ENCODE measurements at places on chromosomes 2 and 18.

DNA sequence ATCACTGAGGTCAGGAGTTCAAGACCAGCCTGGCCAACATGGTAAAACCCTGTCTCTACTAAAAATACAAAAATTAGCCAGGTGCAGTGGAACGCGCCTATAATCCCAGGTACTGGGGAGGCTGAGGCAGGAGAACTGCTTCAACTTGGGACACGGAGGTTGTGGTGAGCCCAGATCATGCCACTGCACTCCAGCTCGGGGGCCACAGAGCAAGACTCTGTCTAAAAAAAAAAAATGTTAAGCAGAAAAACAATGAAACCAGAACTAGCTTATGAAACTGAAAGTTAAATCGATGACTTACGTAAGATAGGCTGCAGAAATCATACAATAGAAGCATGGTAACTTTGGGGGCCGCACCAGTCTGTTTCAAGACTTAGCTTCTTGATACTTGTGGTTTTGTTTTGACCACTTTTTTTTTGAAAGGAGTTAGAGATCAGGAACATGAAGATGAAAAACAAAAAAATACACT lies 6.2 kb upstream of the GPR155 start:
- DNase-seq = peak; percentile 23

GRCh38 chr2:73009177-73009839 lies 62.2 kb downstream of the SFXN5 start:
- DNase-seq = no peak

- DNase-seq = no peak
These were observed 98.6 kb downstream of the KCNS3 start for GRCh38 chr2:17976871-17977746.

DNA sequence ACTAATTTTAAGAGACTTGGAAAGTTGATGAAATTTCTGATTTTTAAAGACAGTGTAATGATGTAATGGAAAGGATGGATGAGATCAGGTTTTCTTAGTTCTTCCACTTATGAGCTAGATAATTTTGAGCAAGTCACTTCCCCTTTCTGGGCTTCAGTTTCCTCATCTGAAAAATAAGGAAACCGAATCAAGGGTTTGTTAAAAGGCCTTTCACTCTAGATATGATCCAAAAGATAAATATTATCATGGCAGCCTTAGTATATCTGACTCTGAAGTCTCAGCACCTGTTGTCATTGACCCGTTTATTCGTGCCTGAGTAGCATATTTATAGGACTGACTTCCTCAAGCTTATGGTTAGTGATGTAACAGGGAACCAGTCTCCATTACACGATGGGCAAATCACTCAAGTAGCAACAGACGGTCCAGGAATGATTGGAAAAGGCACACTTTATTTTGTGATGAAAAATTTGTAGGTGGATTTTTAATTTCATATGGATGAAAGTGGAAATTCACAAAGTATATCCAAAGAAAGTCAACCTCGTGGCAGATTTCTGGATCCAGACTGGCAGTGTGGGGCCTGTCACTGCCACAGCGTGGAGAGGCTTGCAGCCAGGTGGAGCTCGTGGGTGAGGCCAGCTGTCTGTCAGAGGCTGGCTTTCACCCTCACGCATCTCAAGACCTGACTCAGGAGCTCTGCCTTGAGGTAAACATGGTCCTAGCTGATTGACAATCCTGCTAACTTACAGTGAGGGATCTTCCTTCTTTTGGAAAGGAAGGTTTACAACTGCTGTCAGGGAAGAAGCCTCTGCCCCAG lies 137.9 kb upstream of the CXCR4 start:
- peak; percentile 97 for DNase-seq

DNA sequence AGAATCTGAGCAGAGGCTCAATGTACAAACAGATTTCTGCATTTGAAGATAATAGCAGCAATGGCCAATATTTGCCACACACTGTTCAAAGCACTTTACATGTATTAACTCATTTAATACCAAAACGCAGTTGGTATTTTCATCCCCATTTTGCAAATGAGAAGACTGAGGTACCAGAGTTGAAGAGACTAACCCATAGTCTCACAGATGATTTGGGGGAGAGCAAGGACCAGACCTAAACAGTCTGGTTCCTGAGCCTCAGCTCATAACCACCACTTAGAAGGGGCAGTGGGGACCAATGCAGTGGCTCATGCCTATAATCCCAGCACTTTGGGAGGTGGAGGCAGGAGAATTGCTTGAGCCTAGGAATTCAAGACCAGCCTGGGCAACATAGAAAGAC lies 18.1 kb upstream of the AGFG1 start:
- no peak for DNase-seq

- no peak for DNase-seq
These were observed 47.9 kb downstream of the COL3A1 start for GRCh38 chr2:189022053-189022481.

- DNase-seq = peak; percentile 28
These were observed 1.1 kb upstream of the GCA start for GRCh38 chr2:162342841-162343240.

DNA sequence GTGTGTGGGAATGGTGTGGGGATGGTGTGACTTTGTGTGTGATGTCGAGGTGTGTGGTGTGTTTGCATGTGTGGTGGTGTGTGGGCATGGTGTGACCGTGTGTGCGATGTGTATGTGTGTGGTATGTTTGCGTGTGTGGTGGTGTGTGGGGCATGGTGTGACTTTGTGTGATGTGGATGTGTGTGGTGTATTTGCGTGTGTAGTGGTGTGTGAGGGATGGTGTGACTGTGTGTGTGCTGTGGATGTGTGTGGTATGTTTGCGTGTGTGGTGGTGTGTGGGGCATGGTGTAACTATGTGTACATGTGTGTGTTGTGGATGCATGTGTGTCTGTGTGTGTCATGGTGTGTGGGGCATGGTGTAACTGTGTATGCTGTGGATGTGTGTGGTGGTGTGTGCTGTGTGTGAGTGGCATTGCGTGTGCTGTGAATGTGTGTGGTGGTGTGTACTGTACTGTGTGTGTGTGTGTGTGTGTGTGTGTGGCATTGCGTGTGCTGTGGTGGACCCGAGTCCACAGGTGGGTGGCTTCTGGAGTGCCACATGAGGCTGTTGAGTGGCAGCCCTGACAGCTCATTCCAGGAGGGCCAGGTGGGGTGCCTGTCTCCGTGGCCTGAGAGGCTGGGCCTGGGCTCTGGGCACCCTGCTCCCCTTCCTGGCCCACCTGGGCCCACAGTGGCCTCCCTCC lies 14.7 kb downstream of the ODC1 start:
- DNase-seq = no peak

GRCh38 chr2:101002562-101003277 lies 631 bp downstream of the RPL31 start:
- no peak for DNase-seq

DNA sequence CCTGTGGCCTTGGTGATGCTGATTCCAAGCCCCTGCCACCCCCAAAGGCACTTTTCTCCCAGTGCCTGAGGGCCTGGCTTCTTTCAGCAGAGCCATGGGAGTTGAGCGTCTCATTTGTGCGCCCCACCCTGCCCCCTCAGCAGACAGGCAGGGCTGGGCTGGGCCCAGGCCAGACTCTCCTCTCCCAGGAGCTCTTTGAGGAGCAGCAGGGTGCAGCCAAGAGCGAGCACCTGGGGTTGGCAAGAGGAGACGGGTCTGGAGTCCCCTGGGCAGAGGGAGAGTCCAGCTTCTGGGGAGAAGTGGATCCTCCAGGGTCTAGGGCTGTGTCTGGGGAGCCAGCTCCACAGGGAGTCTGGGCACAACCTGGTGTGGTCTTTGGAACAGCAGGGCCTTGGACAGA lies 21.2 kb downstream of the NPPC start:
- DNase-seq = no peak

DNA sequence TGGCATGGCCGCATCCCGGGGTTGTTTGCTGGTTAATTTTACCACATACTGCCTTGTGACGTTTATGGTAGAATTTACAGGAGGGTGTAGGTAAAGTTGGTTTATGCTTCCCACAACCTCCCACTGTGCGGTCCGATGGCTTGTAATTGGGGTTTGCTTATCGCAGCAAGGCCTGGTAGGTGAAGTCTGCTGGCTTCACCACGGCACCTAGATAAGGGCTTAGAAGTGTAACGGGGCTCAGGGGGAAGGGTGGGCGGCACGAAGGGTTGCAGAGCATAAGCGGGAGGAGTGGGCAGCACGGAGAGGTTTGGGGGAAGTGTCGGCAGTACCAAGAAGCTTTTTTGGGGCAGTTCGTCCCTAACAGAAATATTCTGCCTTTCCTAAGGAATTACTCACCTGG lies 39.0 kb upstream of the TMEM131 start:
- DNase-seq = no peak

GRCh38 chr2:174682578-174683391 lies 81.5 kb downstream of the CHRNA1 start:
- peak; percentile 80 for DNase-seq

DNA sequence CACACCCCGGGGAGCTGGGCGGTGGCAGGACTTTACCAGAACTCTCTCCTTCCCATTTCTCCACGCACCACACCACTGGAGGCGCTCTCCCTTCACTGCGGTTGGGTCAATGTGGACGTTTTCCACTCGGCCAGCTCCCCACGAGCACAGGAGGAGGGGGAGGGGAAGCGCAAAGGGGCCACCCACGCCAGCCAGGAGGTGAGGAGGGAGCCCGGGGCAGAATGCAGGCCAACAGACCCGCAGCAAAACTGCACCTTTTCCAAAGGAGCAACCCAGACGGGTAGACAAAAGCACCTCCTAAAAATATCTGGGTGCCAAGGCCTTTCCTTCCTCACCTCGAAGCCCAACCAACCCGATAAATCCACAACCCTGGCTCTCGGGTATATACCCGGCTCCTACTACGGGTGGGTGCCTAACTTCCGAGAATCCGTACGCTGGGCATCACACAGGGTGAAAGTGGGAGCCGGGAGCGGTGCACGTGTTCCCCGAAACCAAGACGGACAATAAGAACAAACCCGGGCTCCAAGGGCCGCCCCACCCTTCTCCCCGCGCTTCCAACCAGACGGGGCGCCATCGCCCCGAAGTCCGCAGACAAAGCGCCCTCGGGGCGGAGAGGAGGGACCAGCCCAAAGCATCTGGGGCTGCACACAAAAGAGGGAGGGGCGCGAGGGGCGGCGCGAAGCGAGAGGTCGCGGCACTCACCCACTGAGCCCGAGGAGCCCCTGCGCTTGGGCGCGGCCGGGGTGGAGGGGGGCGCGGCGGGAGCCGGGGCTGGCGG lies 1.0 kb downstream of the RTN4 start:
- DNase-seq = peak; percentile 61

DNA sequence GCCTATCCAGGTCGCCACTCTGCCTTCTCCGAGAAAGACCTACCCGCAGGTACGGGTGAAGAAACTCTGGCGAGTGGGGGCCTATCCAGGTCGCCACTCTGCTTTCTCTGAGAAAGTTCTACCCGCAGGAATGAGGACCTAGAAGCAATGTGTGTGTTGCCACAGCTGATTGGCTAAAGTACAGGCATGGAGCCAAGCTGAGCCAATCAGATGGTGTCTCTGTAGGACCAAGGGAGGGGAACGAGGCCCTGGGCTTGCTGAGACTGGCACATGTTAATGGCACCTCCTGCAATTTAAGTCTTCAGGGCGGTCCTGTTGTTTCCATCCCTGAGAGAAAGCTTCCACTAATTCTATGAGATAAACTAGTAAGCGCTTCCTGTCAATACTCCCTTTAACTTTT lies 82.3 kb downstream of the KCTD1 start:
- DNase-seq = no peak

DNA sequence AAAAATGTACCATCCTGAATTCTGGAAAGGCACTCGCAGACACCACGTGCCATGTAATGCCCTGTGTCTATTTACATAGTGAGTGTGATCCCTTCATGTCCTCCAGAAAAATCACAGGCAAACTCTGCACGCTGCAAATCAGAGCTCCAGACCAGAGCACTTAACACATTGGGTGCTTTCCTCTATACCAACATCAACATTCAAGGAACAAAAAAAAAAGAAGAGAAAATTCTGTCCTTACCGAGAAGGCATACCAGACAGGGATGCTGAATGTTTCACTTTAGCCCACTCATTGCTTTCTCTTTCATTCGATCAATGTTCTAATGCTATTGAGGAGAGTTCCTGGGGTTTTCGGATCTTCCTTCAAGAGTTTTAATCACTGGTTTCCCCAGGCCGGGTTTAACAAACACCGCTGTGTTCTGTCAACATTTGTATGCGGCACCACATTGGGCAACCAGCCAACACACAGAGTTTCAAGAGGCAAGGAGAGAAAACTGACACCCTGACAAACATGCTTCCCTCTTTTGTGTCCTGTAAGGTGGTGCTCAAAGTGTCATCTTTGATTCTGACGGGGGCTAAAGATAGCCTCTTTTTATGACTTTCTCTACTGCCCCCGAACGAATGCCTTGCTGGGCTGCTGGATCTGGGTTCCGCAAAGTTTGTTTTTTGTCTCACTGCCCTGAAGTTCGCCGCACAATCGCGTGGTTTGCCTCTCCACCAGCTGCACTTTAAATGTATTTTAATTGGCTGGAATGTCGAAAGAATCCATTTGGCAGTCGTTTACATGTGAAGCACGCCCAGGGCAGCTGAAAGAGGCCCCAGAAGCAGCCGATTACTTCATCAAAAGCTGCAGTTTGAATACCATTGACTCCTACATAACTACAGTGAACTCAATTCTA lies 106.4 kb upstream of the NCKAP5 start:
- no peak for DNase-seq

GRCh38 chr2:180695586-180696401 lies 284.6 kb upstream of the UBE2E3 start:
- no peak for DNase-seq

DNA sequence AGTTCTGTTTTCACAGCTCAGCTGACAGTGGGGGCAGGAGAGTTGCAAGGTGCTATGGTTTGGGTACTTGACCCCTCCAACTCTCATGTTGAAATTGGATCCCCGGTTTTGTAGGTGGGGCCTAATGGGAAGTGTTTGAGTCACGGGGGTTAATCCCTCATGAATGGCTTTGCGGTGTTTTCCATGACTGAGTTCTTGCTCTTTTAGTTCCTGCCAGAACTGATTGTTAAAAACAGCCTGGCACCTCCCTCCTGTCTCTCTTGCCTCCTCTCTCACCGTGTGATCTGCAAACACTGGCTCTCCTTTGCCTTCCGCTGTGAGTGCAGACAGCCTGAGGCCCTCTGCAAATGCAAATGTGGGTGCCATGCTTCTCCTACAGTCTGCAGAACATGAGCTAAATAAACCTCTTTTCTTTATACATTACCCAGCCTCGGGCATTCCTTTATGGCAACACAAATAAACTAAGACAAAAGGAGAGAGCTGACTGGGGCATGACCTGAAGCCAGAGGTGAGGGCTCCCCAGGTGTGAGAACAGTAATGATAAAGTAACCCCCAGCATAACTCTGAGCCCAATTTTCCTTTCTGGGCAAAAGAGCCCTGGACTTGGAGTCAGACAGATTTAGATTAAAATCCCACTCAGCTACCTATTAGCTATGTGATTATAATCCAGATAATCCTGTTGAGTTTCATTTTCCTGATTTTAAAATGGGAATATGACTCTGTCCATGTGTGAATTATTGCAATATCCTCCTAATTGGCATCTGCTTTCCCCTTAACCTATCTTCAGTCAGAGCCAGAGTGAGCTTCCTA lies 64.9 kb upstream of the CAPN13 start:
- DNase-seq = no peak

- DNase-seq = no peak
These were observed 182.1 kb downstream of the KCNH7 start for GRCh38 chr2:162656516-162656915.

DNA sequence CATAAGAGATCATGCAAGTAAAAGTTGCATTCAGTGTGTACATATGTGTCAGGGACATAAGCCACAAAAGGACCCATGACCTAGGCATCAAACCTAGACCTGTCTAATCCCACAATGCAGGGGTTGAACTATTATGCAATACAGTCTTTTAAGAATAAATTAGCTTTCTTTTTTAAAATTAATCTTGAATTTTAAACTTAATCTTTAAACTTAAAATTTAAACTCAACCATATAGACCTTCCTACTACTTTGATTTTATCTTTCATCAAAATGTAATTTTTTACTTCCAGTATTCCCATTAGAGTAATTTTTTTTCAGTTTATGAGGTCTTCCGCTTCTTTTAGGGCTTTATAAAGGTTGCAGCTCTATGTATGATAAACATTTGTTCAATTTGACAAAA lies 702.9 kb downstream of the SUCLG1 start:
- DNase-seq = no peak
